Upper lobe of right lung (tissue), 1 donor: ENCODE measurements at places on chromosomes 2 and 18. TPM values are rescaled to one million over a fixed set of nuclear protein-coding genes. Genes with fewer than 3 reads are reported as not detected.

GRCh38 chr18:4908328-4908727, 288.7 kb downstream of the AKAIN1 start:
- no peaks in the 10 kb centered on the region for H3K36me3 ChIP-seq
- DNase-seq = no peak
- no peaks in the 10 kb centered on the region for H3K27me3 ChIP-seq
- H3K27ac ChIP-seq = no peak overlapping the region
- H3K4me3 ChIP-seq = no peak overlapping the region

- peaks cover 24% of the 10 kb centered on the region for H3K36me3 ChIP-seq
- DNase-seq = no peak
- H3K27me3 ChIP-seq = no peaks in the 10 kb centered on the region
- peaks cover 30% of the 10 kb centered on the region for H3K4me1 ChIP-seq
- H3K4me3 ChIP-seq = no peak overlapping the region
Observed at GRCh38 chr2:201263779-201264178, 3.4 kb downstream of the CASP8 start.

- no peak overlapping the region for H3K27ac ChIP-seq
- DNase-seq = peak; percentile 82
- H3K4me1 ChIP-seq = peaks cover 5% of the 10 kb centered on the region
- peaks cover 92% of the 10 kb centered on the region for H3K36me3 ChIP-seq
- H3K4me3 ChIP-seq = no peak overlapping the region
Observed at GRCh38 chr2:85551698-85552678, 9.3 kb downstream of the GGCX start.

DNA sequence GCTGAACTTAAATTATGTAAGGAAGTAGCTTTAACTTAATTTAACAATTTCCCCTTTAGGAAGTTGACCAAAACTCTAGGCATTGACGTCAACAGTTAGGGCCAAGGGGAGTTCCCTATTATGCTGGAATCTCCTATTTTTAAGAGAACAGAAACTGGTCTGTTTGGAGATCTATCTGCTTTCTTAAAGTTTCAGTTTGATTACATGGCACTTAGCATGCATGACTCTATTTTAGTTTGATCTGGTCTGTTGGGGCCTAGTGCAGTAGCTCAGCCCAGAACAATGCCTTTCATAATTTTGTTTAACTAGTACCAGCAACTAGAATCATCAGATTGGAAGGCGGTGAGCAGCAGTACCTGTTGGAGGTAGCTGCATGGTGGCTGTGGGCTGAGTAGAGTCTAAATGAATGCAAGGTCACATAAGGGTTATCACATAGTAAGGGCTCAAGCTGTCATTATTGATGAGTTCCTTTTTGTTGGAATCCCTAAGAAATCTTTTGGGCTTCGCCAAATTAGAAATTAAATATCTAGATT, 60.5 kb upstream of the ZNG1B start:
- H3K27ac ChIP-seq = peak overlapping the region; percentile 31
- no peak overlapping the region for H3K4me3 ChIP-seq
- no peak for DNase-seq
- H3K36me3 ChIP-seq = no peaks in the 10 kb centered on the region
- H3K27me3 ChIP-seq = no peaks in the 10 kb centered on the region

- H3K4me3 ChIP-seq = no peak overlapping the region
- no peaks in the 10 kb centered on the region for H3K27me3 ChIP-seq
- no peak for DNase-seq
- no peaks in the 10 kb centered on the region for H3K4me1 ChIP-seq
- peaks cover 22% of the 10 kb centered on the region for H3K36me3 ChIP-seq
Observed at GRCh38 chr2:47414682-47415458, 11.9 kb downstream of the MSH2 start.

DNA sequence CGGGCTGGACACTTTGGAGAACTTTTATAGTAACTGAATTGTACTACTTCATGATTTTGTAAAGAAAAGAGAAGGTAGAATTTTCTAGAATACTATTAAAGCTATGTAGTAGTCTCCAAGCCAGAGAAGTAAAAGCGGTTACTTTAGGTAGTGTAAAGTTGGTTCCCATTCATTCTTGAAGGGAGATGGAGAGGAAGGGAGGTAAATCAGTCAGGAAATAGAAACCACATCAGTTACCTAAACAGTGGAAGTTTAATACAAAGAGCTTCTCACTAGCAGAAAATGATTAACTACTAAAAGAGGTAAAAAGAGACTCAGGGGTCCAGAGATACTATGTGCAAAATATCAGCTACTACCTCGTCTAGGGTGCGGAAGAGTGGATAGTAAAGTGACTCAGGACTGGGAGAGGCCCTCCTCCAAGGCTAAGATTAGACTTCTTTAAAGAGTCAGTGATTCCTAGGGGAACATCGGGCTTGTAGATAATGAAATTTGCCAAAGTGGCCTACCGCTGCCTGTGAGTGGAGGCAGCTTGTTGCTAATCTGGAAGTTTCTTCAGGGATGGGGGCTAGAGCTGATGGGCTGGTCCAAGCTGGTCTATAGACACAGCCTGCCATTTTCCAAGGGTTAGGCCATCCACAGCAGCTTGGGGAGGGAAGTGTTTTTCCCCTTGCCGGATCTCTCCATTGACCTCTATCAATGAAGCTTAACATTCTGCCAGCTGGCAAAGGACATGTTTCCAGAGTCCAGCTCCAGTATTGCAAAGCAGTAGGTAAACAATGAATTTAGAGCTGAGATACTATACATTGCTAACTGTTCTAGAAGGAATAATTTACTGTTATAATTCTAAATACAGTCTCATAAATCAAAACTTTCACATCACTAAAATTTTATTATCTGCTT, 246.4 kb upstream of the BOD1L2 start:
- no peak overlapping the region for H3K27ac ChIP-seq
- DNase-seq = no peak
- no peaks in the 10 kb centered on the region for H3K27me3 ChIP-seq
- no peaks in the 10 kb centered on the region for H3K36me3 ChIP-seq

DNA sequence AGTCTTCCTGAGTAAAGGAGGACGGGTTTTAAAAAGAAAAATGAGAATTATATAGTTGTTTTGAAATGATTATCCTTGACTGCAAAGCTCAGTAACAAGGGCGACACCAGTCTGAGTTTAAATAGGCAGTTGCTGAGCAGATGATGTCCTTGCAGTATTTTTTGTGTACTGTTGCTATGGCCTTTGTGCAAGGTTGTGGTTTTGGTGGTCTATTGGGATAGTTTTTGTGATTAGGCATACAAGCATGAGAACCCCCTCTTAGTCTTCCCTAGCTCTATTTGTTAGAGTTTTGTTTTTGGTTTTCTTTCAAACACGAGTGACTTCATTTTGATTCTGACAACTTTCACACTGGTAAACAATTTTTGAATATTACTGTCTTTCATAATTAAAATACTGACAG, 64.1 kb downstream of the TAF4B start:
- no peak for DNase-seq
- no peaks in the 10 kb centered on the region for H3K4me1 ChIP-seq
- H3K27me3 ChIP-seq = no peaks in the 10 kb centered on the region
- H3K27ac ChIP-seq = no peak overlapping the region
- H3K4me3 ChIP-seq = no peak overlapping the region

DNA sequence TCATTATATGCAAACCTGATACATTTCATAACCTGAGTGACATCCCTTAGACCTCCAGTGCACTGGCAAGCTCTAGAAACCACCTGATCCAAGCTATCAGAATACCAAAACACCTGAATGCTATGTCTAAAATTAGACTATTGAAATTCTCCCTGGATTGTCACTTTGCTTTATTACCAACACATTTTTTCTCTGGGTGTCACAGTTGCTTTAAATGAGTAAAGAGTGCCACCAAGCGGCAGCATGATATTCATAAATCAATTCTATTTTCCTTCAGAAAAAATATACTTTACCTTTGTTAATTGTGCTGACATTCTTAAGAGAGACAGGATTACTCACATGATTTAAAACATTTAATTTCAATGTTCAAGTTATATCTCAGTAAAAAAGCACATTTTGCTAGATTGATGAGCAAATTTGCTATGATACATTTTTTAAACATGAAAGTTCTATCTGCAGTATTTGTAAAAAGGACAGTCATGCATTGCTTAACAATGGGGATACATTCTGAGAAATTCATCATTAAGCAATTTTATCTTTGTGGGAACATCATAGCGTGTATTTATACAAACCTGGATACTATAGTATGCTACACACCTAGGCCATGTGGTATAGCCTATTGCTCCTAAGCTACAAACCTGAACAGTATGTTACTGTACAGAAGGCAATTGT, 338.4 kb upstream of the SLC39A10 start:
- no peaks in the 10 kb centered on the region for H3K27me3 ChIP-seq
- no peak for DNase-seq
- no peak overlapping the region for H3K4me3 ChIP-seq
- H3K4me1 ChIP-seq = no peaks in the 10 kb centered on the region
- H3K27ac ChIP-seq = no peak overlapping the region

- DNase-seq = no peak
- no peak overlapping the region for H3K27ac ChIP-seq
- peaks cover under 1% of the 10 kb centered on the region for H3K4me1 ChIP-seq
- H3K36me3 ChIP-seq = no peaks in the 10 kb centered on the region
- H3K4me3 ChIP-seq = no peak overlapping the region
- no peaks in the 10 kb centered on the region for H3K27me3 ChIP-seq
Observed at GRCh38 chr2:160876029-160876428, 284.2 kb upstream of the TANK start.

The NBAS gene
- 38.8 TPM for total RNA-seq

The KCNG3 gene
- 1.3 TPM for total RNA-seq

The CYP27A1 gene
- 180 TPM for total RNA-seq

The MAB21L4 gene
- 22.2 TPM for total RNA-seq

The CYBRD1 gene
- 313 TPM for total RNA-seq

The SLC23A3 gene
- 3.1 TPM for total RNA-seq

The B4GALT6 gene
- total RNA-seq = 3.5 TPM
